Upper lobe of right lung (tissue), 1 donor: ENCODE measurements at places on chromosomes 3 and 15.

GRCh38 chr3:13105896-13106250 is 32.6 kb upstream of the IQSEC1 start:
- DNase-seq: no peak

GRCh38 chr15:57545995-57546394 is 45.7 kb upstream of the MYZAP start:
- DNase-seq: no peak

DNA sequence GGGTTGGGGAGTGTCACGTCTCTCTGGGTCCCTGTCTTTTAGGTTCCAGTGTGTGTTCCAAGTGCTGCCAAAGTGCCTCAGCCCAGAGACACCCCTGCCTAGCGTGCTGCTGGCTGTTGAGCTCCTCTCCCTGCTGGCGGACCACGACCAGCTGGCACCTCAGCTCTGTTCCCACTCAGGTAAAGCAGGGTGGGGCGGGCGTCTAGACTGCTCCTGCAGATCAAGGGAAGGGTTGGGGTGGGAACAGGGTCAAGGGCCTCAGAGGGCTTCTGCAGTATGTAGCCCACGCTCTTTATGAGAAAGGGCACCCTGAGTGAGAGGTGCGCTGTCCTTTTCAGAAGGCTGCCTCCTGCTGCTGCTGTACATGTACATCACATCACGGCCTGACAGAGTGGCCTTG is 17.2 kb downstream of the ATRIP start:
- DNase-seq: no peak

GRCh38 chr15:88482263-88482662 is 14.8 kb downstream of the MRPS11 start:
- no peak for DNase-seq

DNA sequence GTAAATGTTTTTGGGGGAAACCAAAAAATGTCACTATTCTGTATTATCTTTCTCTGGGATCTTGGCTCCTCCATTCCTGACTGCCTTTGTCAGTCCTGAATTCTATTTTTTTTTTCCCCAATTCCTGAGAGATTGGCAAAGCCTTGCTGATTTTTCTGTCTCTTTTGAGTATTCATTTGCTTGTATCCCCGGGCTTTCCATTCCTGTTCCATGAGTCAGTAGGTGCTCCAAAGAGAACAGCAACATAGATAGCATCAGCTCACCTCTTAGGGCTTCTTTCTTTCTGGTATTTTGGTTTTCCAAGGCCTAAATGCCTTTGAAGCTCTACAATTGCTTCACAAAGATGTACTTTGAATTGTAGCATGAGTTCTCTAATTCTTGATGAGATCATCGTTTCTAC is 271.7 kb upstream of the LRRC3B start:
- DNase-seq: no peak

- DNase-seq: peak; percentile 94
Observed at GRCh38 chr3:196632046-196632751, 7.3 kb upstream of the NRROS start.
